ENCODE measurements at places on chromosomes 1 and 21. TPM values are rescaled to one million over a fixed set of nuclear protein-coding genes. Genes with fewer than 3 reads are reported as not detected.

The FBXO42 gene
- 9.7 TPM for polyA plus RNA-seq

- no peaks in the 10 kb centered on the region for H3K36me3 ChIP-seq
- H3K27me3 ChIP-seq = no peaks in the 10 kb centered on the region
- no peaks in the 10 kb centered on the region for H3K4me1 ChIP-seq
- H3K4me3 ChIP-seq = no peak overlapping the region
These were observed 139.5 kb upstream of the SMYD2 start for GRCh38 chr1:214141486-214141885.

GRCh38 chr1:39317111-39317510 is 112.6 kb downstream of the MACF1 start:
- no peak for DNase-seq
- no peak overlapping the region for H3K4me3 ChIP-seq
- no peaks in the 10 kb centered on the region for H3K27me3 ChIP-seq
- H3K27ac ChIP-seq = no peak overlapping the region
- H3K4me1 ChIP-seq = no peaks in the 10 kb centered on the region

DNA sequence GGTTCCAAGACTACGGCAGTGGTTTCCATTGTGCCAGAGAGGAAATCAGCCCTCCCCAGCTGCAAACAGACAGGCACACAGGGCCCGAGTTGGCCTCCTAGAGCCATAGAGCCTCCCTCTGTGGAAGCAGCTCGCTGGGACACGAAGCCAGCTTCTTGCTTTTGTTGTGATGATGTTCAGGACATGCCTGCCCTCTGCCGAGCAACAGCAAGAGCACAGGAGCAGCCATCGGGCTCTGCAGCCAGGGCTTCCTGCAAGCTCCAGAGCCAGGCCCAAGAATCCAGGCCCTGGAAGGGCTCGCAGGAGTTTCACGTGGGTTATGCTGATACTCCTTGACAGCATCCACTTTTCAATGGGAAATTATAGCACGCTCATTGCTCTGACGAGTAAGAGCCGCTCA is 18.5 kb downstream of the NPHP4 start:
- no peak overlapping the region for H3K27ac ChIP-seq
- H3K27me3 ChIP-seq = no peaks in the 10 kb centered on the region
- no peak overlapping the region for H3K4me3 ChIP-seq
- H3K4me1 ChIP-seq = peaks cover 8% of the 10 kb centered on the region
- DNase-seq = no peak

The MAEL gene
- 1.1 TPM for polyA plus RNA-seq

GRCh38 chr1:224558904-224559303 is 57.2 kb upstream of the CNIH3 start:
- H3K4me1 ChIP-seq = no peaks in the 10 kb centered on the region
- DNase-seq = no peak
- no peak overlapping the region for H3K27ac ChIP-seq
- no peaks in the 10 kb centered on the region for H3K36me3 ChIP-seq
- no peaks in the 10 kb centered on the region for H3K27me3 ChIP-seq

GRCh38 chr1:3746830-3747521 is 5.3 kb upstream of the CCDC27 start:
- peak overlapping the region; percentile 83 for H3K4me3 ChIP-seq

The GSTM1 gene
- 0.23 TPM for polyA plus RNA-seq

The KRTAP21-2 gene
- polyA plus RNA-seq = not detected

Data from stomach (tissue), 19 donors.